ENCODE measurements at places on chromosomes 5 and 9.

- DNase-seq, result no peak
These were observed 16.4 kb upstream of the MARCHF6 start for GRCh38 chr5:10337107-10337506.

DNA sequence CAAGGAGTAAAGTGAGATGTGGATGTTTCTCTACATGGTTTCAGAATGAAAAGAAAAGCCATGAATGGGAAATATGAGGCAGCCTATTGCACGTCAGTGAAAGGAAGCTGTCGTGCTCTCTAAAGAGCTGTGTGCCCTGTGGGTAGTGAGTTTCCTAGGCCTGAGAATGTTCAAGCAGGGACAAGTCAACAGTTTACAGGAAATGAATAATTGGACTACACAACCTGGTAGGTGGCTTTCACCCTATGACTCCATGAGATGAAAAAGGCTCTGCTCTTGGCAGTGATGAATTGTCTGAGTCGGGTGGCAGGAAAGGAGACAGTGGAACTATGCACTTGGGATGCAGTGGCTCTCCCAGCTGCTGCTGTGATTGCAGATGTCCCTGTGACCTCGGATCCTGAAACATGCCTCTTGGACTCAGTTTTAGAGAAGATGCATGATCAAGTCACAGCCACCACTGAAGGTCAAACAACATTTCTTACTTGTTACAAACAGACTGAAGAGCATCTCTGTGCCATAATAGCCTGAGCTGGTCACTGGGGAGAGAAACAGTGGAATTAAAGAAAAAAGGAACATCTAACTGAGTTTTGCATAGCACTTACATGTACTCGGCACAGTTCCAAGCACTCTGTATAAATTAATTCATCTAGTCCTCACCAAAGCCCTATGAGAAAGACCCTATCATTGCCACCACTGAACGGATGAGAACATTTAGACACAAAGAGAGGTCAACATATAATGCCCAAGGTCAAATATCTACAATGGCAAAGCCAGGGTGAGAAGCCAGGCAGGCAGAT is 293.7 kb downstream of the SPOCK1 start:
- no peak for DNase-seq

GRCh38 chr5:166845044-166845443 is 1446.4 kb upstream of the WWC1 start:
- no peak for DNase-seq

- DNase-seq, result no peak
These were observed 617.5 kb upstream of the TLE4 start for GRCh38 chr9:78954286-78954685.

DNA sequence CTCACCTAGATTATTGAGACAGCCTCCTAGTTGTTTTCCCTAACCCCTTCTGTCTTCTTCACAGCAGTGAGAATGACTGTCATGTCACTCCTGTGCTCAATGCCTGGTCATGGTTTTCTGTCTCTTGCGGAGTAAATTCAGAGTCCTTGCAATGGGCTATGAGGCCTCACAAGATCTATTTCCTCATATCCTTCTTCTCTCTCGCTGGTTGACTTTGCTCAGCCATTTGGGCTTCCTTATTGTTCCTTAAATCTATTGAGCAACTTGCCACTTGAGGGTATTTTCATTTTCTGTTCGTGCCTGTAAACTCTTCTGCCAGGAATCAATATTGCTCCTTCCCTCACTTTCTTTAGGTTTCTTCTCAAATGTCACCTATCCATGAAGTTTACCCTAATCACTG is 9.0 kb downstream of the PPP3R2 start:
- no peak for DNase-seq

DNA sequence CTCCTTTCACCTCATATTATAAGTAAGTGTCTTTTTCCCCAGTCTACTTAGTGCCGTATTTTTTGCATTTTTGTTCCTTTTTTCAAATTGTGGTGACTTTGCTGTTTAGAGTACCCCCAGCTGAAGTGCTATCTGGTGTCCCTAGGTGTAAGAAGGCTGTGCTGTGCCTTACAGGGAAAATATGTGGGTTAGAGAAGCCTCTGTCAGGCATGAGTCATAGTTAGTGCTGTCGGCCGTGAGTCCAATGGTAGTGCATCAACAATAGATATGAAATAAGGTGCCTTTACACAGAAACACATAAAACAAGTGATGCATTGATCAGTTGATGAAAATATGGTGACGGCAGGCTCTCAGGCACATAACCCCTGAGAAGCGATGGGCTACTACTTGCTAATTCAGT is 20.1 kb downstream of the SYK start:
- no peak for DNase-seq

DNA sequence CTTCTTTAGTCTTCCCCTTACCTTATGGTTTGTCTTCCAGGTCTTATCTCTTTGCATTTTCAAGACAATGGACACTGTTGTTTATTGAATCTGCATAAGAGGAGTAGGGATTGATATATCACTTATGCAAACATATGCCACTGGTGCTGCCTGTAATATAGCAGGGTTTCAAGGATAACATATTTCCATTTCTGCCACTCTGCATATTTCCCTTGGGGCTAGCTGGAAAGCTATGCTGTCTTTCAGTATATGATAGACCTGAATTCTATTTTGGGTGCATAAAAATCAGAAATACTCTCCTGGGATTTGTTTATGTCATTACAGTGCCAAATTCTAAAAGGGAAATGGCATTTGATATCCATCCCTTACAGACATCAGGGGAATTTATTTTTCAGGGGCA is 400.2 kb downstream of the TLR4 start:
- no peak for DNase-seq

DNA sequence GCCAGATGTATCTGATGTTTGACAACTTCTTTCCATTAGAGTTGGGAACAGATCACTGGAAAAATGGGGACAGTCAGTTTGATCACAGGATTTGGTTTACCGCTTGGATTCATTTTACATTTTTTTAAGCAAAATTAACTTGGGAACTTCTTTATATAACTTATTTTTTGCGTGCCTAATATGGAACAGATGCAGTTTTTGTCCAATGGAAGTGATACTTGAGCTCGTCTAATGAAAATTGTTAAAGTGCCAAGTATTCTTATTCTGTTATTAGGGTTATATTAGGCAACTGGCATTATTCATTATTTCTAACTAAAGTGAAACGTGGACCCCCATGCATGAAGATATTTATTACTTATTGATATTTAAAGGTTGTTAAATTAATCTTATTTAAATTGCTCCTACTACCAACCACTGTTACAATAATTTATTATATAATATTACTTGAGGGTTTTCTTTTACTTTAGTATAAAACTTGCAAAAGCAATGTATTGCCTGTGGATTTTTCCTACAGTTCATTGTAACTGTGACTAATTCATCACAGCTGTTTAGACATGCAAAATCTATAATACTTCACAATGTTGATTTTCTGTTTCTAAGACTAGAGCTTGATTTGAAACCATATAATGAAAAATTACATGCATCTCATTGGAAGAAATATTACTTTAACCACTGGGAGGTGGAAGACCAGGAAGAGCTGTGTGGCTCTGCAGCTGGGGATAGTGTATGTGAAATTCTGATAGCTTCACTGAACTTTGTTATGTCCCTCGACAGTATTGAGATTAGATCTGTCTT is 787.3 kb upstream of the WWC1 start:
- DNase-seq, result no peak

DNA sequence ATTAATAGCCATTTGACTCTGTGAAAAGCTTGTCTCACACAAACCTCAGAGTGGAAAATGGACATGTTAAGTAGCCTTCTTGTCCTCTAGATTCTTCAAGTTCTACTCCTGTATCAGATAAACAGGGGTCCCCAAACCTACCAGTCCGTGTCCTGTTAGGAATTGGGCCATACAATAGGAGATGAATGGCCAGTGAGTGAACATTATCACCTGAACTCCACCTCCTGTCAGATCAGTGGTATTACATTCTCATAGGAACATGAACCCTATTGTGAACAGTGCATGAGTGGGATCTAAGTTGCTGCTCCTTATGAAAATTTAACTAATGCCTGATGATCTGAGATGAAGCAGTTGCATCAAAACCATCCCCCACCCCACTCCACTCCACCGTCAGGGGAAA is 136.3 kb downstream of the TMEM232 start:
- DNase-seq, result no peak

GRCh38 chr5:101717721-101718120 is 578.4 kb downstream of the SLCO4C1 start:
- no peak for DNase-seq

GRCh38 chr9:75185585-75186170 is 97.4 kb downstream of the OSTF1 start:
- DNase-seq, result peak; percentile 8

GRCh38 chr9:132862533-132862932 is 15.6 kb downstream of the AK8 start:
- DNase-seq, result no peak

- no peak for DNase-seq
These were observed 10.0 kb downstream of the TLE4 start for GRCh38 chr9:79581794-79582193.

DNA sequence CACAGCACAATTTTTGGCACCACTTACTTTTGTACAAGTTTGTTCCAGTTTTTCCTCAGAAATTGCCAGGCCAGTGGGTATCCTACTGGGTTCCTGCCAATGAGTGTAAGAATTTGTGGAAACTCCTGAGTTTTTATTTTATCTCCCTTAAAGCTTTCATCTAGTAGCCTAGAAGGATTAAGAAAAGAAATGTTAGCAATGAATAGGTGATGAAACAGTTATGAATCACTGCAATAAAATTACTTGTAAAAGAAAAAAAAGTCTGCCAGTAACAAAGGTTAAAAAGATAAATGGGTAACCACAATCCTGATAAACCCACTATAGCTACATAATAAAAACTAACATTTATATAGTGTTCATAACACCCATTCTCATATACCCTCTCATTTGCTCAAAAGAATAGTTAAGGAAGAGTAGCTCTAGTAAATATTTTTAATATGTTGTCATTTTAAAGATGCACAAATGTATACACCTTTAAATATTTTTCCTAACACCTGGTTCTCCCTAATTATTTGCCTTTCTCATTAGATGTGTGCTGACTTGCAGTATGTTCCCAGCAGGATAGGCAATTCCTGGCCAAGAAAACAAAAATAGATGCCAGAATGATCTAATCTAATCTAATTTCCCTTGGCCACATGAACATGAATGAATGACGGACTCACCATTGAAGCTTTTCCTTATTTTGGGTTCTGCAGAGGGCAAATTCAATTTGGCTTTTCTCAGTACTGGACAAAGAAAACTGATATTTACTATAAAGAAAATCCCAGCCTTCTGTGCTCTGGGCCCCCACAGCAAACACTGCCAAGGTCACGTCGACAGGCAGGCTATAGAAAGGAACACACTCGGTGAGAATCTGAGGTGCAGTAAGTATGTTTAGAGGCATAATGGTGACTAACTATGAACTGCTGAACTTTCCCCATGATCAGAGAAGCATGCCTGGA is 26.4 kb downstream of the ERAP1 start:
- DNase-seq, result no peak
